Activated gamma-delta T cell (primary cell): ENCODE measurements at places on chromosomes 7 and 10.

GRCh38 chr7:111085356-111085755 lies 5.6 kb upstream of the LRRN3 start:
- DNase-seq: no peak

- no peak for DNase-seq
Observed at GRCh38 chr10:59885430-59886134, 20.8 kb downstream of the CCDC6 start.

DNA sequence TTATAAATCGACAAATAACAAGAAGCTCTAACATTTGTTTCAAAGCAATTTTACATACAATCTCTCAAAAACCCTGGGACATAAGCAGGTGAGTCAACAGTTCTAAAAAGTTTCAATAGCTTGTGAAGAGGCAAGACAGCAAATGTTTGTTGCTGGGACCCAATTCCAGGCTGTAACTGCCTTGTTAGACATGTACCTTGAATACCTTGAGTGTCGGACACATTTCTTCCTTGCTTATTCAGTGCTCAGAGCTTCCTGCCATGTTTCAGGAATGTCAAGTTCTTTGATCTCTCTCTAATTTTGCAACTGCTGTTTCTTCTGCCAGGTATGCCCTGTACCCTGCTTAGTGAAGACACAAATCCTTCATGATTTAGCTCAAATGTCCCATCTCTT lies 5.1 kb downstream of the CH25H start:
- no peak for DNase-seq

DNA sequence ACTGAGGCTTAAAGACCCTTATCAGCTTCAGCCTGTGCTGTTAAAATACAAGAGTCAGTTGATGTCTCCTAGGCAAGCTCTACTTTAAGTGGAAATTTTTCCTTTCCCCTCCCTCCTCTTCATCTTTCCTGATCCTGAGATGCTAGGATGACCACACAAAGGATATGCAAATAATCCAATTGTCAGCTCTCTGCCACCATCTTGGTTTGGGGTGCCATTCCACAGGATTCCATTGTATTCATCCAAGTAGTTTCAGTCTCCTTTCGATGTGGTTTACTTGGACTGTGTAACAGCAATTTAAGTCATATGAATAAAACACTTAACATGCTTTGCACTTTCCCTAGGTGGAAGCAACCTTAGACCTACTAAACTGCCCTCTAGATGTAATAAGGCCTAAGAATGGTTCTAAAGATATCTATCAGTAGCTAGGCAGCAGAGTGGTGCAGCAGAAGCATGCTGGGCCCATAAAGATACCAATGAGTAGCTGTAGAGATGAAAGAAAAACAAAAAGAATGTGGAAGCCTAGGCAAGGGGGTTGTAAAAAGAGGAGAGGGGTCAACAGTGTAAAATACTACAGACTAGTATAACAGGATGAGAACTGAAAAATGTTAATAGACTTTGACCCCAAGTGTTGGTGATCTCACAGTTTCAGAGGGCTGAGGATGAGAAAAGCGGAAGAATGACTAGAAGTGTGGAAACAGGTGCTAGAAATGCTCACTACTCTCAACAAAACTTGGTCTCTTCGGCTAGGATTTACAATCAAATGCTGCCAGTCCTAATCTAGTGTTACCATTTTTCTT lies 2.4 kb upstream of the CFAP69 start:
- no peak for DNase-seq

DNA sequence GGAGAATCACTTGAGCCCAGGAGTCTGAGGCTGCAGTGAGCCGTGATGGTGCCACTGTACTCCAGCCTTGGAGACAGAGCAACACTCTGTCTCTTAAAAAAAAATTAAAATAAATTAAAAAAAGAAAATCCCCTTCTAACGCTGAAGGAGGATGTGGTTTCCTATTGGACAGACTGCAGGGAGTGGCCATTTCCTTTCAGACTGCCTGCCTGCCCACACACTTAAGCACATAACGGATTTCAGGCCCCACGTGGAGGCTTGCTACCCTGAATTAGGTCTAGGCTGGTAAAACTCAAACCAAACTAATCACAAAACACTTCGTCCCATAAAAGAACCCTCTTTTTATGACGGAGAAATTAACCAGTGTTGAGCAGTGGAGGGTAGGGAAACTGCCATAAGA lies 34.0 kb downstream of the GATA3 start:
- no peak for DNase-seq

DNA sequence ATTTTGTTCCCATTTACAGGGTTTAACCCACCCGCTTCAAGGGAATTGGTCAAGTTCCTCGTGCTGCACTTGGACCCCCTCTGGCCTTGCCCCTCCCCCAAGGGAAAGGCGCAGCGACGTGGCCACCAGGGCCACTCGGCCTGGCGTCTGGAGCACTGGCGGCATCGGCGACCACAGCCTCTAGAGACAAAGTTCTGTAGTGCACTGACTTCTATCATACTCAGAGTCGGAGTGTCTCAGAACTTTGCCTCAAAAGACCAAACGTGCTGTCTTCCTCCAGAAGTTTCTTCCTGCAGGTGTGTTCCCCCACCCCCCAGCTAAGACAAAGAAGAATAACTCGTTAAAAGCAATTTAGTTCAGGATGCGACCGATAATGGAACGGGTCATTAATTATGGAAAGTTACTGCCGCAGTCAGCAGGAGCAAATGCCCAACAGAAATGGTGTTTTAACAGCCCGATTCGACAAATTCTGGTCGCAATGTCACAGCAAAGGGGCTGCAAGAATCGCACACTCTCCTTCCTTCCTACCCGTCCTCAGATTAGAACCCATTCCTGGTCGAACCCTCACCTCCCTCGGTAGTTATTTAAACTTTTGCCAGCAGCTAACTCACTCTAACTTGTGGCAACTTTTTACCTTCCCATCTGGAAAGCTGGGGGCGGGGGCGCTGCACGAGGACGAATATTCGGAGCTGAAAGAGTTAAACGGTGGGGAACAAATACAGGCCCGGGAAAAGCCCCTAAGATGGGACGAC lies 202.1 kb upstream of the NFE2L3 start:
- no peak for DNase-seq
